ENCODE measurements at places on chromosomes 6 and 20. TPM values are rescaled to one million over a fixed set of nuclear protein-coding genes. Genes with fewer than 3 reads are reported as not detected.

The VSX1 gene
- total RNA-seq, result not detected

The PPP1R10 gene
- 51.6 TPM for total RNA-seq

The SYCP2L gene
- 0.29 TPM for total RNA-seq

The MUCL3 gene
- not detected for total RNA-seq

The PAX1 gene
- 2.8 TPM for total RNA-seq

The BMP7 gene
- total RNA-seq, result 46.7 TPM

The TPX2 gene
- total RNA-seq, result 10.2 TPM

The SOBP gene
- total RNA-seq, result 1.6 TPM

The RIMS1 gene
- total RNA-seq, result 7.5 TPM

The SOX4 gene
- total RNA-seq, result 13.4 TPM

The SLC22A16 gene
- not detected for total RNA-seq

The OR2J3 gene
- not detected for total RNA-seq

The RFX6 gene
- total RNA-seq, result not detected

The SASH1 gene
- total RNA-seq, result 106 TPM

The RIPK1 gene
- 29.3 TPM for total RNA-seq

The MEP1A gene
- total RNA-seq, result not detected

The RBL1 gene
- total RNA-seq, result 4.5 TPM

The MOG gene
- not detected for total RNA-seq

The EPM2A gene
- 6.0 TPM for total RNA-seq

The PRSS35 gene
- 0.13 TPM for total RNA-seq

The PLEKHG1 gene
- 35.2 TPM for total RNA-seq

The DEFB132 gene
- not detected for total RNA-seq

The PCK1 gene
- 11.6 TPM for total RNA-seq

The RIPPLY2 gene
- total RNA-seq, result not detected

The ULBP1 gene
- not detected for total RNA-seq

The SLC16A10 gene
- 37.4 TPM for total RNA-seq

The AIF1 gene
- total RNA-seq, result 13.7 TPM
